ENCODE measurements at places on chromosomes 2 and 18.

DNA sequence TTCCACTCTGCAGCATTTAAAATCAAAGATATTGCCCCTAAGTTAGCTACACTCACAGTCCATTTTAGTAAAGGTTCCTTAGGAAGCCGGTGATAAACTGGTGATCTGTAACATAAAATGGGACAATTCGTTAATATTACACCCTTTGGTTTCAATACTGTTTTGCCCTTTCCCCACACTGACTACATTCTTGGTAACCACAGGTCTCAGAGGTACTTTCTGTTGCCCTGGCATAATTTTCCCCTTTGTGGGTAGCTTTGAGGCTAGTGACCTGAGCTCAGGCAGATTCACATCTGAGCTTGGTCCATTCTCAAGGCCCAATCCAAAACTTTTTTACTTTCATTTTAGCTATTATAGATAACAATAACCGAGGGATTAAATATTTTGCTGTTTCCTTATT lies 32.9 kb upstream of the CSRNP3 start:
- DNase-seq: no peak

DNA sequence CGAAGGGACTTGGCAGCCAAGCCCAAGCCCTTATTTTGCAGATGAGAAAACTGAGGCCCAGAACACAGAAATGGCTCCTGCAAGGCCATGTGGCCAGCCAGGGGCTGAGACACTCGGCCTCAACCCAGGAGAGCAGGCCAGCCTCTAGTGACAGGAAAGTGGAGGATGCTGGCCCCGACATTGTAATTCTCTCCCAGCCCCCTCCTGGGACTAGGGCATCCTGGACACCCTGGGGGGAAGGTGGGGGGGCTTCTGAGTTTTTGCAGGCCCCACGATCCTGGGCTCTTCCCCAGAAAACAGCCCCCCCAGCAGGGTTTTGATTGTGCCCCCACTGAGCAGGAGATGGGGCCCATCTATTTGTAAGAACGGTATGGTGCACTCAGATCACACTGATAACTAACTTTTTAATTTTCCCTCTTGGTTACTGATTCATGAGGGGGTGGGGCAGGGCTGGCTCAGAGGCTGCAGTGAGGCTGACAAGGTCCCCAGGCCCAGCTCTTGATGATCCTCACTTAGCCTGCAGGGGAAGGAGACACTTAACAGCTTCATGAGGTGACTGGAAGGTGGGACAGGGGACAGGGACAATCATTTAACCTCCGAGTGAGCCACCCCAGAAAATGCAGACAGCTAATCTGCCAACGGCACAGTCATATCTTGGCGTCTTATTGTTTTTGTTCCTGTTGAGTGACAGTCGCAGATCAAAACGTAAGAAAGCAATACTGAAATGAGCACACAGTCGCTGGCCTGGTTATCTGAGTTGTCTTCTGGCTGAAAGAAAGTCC lies 18.9 kb downstream of the SMAD7 start:
- peak; percentile 41 for DNase-seq

GRCh38 chr18:10100941-10101701 lies 187.3 kb downstream of the VAPA start:
- DNase-seq: no peak

- DNase-seq: no peak
Measured at GRCh38 chr2:120347396-120348060, 1.6 kb downstream of the INHBB start.

GRCh38 chr2:223558970-223559369 lies 43.2 kb downstream of the SCG2 start:
- DNase-seq: no peak

DNA sequence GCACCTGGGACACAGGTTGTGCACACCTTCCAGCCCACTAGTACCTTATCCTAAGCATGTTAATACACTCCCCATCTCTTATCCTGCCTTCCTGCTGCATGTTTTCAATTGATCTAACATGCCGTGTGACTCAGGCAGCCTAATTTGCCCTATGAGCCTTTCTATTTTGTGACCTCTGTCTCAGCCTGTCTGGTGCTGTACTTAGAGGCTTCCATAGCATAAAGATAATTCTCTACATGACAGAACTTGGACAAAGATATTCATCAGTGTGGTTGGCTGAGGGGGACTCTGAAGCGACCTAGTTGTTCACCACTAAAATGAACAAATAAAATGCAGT lies 8.6 kb upstream of the TMEM37 start:
- no peak for DNase-seq

DNA sequence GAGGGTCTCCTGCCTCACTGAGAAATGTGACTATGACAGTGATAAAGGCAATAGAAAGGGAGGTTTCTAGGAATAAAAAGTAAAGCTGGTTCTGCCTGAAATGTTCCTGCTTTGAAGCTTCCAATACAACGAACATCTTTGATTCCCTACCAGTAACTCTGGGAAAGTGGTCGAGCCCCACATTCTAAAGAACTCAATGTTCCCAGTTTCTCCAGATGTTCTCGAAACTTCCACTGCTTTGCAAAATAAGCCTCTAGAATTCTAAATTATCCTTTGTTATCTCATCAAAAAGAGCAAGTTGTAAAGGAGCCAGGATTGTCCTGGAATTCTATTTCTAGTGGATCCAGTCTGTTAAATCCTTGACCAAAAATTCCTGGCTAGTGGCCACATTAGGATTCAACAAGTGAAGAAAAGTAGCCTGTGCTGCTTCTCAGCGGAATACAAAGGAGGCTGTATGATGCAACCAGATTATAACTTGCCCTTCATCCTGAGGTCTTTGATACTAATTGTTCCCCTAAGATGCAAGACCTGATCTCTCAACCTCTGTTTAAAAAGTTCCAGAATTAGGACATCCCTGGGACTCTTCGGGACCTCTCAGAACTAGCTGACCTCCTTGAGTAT lies 8.4 kb downstream of the SCN7A start:
- DNase-seq: no peak

DNA sequence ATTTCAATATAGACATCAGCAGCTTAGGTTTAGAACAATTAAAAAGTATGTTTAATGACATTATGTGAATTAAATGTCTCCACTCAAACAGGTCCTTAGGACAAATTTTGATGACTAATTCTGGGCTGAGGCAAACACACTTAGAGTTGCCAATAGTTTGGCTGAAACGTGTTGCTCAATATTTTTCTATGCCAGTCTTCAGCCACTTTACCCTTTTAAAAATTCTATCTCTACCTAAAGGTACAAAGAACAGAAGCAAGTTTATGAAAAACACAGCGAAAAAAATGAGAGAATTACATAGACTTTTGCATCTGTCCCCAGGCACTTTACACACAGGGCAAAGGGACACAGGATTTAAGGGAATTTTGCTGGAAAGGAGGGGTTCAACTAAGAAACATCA lies 4.5 kb downstream of the IDH1 start:
- DNase-seq: no peak

Measured in central memory CD4-positive, alpha-beta T cell (primary cell).